ENCODE measurements at places on chromosomes 5 and 9.
A peak's percentile ranks its signal among the peaks of the same experiment; 100 is the strongest.

- no peak for DNase-seq
Measured at GRCh38 chr5:73606206-73606753, 19.7 kb upstream of the ARHGEF28 start.

- DNase-seq, result no peak
Measured at GRCh38 chr5:170334626-170335025, 37.0 kb upstream of the LCP2 start.

GRCh38 chr5:59099270-59099994 is 516.6 kb downstream of the RAB3C start:
- DNase-seq, result peak; percentile 84

DNA sequence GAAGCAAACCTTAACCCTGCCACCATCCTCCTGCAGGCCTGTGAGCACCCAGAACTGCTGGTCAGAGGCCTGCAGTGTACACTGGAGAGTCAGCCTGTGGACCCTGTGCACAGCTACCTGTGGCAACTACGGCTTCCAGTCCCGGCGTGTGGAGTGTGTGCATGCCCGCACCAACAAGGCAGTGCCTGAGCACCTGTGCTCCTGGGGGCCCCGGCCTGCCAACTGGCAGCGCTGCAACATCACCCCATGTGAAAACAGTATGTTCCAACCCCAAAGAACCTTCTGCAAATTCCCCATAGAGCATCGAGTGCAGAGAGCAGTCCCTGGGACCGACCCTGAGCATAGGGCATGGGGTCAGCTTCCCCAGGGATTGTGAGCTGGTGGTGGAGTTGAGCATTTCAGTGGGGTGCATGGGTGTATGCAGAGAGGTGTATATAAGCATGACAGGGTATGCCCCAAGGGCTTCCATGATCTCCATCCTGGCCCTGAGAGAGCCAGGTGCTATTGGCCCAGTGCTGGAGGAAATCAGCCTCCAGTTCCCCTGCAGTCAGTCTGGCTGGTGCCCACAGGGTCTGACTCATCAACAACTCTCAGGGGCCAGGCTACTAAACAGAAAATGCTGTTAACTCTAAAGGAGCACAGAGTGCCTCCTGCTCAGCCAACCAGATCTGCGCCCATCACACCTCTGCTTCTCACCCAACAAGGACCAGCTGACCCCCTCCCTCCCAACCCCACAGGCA is 126.2 kb downstream of the SAXO1 start:
- DNase-seq, result peak; percentile 58

GRCh38 chr5:79630444-79630843 is 18.2 kb downstream of the TENT2 start:
- DNase-seq, result no peak

GRCh38 chr9:35771534-35771933 is 17.5 kb upstream of the MSMP start:
- no peak for DNase-seq

- DNase-seq, result no peak
Measured at GRCh38 chr5:118440496-118440895, 547.9 kb downstream of the DTWD2 start.

- DNase-seq, result no peak
Measured at GRCh38 chr9:76693912-76694311, 70.3 kb upstream of the PCA3 start.

DNA sequence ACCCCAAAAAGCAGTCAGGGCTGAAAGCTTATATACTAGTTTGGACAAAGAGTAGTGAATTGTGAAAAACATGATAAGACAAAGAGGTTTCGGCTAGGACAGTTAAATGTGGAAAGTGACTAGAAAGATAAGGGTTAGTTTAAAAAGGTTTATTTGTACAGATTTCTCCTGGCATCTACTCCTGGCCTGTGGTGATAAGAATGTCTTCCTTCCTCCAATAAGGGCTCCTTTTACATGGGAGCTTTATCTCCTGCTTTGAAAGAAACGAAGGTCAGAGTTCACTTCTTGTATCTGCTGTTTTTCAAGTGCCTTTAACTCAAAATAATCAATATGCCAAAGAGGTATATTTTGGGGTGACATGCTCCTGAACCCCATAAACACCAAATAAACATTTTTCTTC is 776.1 kb upstream of the COX7C start:
- no peak for DNase-seq

- DNase-seq, result no peak
Measured at GRCh38 chr9:122029898-122030297, 63.2 kb downstream of the TTLL11 start.

GRCh38 chr9:126942399-126942798 is 27.8 kb downstream of the RALGPS1 start:
- no peak for DNase-seq
